Activated CD8-positive, alpha-beta memory T cell treated with anti-CD3 and anti-CD28 coated beads for 48 hours (primary cell): ENCODE measurements at places on chromosomes 3 and 15.

- DNase-seq, result no peak
Measured at GRCh38 chr15:69014454-69014853, at the start of gene NOX5. Gene NOX5, plus strand, starts transcription at chr15:69014695. Its CDS starts 41 bp downstream, at chr15:69014736.

DNA sequence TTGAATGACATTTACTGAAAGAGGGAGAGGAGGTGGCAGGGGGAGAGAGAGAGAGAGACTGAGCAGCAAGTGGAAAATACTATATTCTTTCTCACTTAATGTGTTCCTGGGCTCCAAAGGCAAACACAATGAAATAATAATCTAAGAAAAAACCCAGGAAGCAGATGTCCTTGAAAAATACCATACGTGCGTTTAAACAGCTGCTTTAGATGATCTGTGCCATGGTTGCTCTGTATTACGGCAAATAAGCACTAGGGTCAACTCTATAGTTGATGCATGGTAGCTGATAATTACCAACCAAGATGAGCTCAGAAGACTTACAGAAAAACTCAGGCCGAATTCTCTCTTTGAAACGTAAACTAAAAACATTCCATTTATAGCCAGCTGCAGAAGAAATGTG is 410.3 kb upstream of the TBL1XR1 start:
- no peak for DNase-seq

DNA sequence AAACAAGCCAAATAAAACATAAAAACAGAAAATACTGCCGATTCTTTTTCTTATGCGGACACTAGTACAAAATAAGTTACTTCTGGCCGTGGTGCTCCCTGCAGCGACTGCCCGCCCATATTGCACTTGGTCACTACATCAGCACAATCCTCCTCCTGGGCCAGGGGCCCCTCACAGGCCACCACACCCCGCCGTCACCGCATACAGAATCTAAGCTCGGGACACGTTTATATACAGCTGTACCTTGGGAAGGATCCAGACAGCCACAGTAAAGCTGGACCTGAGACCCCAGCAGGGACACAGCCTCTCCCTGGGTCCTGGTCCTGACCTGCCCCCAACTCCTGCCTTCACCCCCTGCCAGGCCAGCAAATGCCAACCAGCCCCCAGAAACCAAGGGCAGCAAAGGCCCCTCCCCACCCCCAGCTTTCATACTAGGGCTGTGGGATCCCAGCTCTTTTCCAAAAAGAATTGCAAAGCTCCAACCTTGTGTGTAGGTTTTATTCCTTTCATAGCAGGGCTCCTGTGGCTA is 12.9 kb upstream of the DNAJB8 start:
- no peak for DNase-seq

DNA sequence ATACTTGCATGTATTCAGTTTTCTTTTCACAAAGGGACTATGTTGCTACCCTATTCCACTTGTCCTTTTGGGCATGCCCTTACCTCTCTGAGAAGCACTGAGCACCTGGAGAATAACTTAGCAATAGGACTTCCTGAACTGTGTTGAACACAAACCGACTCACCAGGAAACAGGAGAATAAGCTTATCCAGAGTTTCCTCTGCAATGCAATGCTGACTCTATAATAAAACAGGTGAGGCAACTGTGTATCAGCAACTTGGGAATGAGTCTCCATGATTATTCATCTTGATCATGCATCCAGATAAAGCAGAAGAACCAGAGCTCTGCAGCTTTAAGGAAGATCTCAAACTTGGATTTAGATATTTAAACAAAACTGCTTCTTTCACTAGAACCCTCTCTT is 806.5 kb downstream of the IGSF11 start:
- no peak for DNase-seq

DNA sequence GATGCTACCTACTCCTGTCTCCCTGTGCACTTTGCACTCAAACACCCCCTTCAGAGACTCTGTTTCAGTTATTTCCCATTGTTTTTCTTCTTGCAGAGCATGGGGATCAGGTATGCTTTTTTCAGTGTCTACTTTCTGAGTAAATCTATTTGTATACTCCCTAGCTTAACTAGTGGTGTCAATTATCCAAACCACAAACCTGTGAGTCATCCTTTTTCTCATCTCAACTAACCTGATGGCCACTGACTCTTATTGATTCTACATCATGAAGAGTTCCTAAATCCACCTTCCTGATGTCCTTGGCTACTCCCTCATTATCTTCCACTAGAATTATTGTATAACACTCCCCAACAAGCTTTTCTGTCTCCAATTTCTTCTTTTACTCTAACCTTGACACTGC is 68.0 kb downstream of the DIPK2A start:
- no peak for DNase-seq
